ENCODE measurements at places on chromosomes 1 and 21.

GRCh38 chr1:82598337-82598736 is 797.6 kb downstream of the ADGRL2 start:
- no peak for DNase-seq

GRCh38 chr1:61519631-61520030 is 205.3 kb downstream of the TM2D1 start:
- no peak for DNase-seq

GRCh38 chr1:193448682-193449461 is 262.5 kb upstream of the B3GALT2 start:
- DNase-seq = no peak

DNA sequence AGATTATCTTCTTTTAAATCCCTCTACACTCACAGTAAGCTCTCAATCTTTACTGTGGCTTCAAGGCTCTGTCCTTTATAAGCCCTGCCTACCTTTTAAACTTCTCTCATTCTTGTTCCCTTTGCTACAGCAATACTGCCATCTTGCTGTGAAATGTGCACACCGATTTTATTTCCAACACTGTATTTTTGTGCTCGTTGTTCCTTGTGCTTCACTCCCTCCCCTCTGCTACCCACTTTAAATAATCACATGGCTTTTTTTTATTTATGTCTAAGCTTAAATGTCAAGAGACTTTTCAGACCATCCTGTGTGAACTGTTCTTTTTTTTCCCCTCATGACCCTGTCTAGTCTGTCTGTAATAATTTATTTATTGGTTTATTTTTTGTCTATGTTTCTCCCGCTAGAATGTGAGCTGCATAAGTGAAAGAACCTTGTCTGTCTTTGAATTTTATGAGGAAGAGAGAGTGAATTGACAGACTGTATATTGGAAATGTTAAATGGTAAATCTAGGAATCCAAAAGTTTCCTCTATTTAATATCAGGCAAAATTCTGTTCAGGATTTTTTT is 45.7 kb downstream of the ABCD3 start:
- DNase-seq = no peak

DNA sequence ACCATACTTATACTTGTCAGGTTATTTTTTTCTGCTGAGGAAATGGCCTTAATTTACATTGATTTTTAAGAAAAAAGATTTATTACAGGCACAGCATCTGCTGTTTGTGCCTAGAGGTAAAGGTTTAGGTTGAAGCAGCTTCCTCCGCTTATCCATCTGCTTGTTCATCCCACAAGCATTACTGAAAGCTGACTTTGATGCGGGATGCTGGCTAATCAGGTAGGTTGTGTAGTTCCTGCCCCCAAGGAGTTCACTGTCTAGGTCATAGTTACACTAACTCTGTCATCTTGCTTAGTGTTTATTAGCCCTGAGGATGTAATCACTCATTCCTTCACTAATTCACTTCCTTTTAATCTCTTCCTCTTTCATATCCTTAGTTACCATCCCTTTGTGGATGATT is 377.7 kb upstream of the KAZN start:
- DNase-seq = no peak

DNA sequence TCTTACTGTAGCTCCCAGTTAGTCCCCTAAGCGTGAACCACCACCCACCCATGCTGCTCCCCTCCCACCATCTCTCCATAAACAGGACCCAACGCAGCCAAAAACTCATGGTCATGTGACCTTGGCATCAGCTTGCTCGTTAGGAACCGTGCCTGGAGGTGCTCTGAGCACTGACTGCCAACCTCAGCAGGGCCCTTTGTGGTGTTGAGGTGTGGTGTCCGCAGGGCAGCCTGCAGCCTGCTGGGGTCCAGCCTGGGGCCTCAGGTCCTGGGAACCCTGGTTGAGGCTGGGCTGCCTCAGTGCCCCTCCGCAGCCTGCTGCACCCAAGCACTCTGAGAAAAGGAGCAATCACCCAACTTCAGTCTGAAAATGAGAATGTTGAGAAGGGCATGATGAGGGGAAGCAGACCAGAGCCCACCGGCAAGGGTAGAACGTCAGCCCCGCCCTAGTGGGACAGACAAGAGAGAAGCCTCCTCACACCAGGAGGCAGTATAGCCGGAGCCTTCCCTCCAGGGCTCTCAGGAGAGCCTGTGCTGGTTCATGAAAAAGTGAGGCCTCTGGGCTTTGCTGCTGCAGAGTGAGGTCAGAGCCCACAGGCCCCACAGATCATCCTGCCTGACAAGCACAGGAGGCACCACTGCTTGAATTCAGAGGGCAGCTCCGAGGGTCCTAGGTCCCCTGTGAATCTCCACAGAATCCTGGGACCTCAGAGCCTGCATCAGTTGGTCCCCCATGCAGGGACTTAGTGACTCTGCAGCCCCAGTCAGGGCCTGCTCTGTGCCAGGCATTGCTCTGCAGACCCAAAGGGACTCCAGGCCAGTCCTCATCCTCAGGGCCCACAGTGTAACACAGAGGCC is 4.9 kb upstream of the COL6A2 start:
- no peak for DNase-seq

GRCh38 chr1:107976836-107977235 is 11.9 kb upstream of the VAV3 start:
- DNase-seq = no peak

DNA sequence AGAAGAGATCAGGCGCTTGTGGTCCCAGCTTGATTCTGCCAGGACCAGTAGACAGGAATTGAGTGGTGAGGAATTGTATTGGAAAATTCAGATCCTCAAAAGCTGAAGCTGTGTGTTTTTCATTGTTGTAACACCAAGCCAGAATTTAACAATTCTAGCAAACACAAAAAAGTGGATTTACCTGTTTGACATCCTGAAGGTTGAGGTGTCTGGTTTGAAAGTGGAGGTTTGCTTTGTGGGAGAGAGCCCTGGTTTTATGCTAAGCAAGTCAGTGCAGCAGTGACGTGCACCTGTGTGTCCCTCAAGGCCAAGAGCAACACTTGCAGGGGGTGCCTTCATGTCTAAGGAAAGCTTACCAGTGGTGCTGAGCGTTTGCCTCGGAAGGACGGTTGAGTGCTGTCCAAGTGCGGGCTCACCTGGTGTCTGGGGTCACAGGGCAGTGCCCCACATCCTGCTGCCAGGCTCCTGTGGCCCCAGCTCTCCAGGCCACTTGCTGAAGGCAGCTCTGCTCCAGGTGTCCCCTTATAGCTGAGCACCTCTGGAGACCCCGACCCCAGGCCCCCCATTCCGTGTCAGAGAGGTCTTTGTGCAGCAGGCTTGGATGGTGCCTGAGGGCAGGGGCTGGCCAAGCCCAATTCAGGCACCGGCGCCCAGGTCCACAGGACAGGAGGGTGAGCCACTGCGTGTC is 27.7 kb downstream of the PCNT start:
- DNase-seq = no peak

DNA sequence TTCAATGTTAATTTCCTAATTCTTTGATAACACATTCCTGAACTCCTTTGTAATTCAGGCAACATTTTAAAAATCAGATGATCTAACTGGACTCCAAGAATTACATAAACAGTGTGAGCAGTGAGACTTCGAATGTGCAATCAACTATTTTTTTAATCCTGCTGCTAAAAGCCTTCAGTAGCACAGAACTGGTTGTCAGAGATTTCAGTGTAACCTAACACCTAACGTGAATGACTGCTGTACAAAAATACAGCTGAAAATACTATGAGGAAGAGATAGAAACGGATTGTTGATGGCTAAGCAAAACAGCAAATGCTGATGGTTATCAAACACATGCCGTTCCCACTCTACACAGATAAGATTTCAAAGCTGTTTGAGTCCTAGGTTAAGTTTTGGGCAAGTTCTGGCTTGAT is 46.1 kb downstream of the APP start:
- DNase-seq = no peak

DNA sequence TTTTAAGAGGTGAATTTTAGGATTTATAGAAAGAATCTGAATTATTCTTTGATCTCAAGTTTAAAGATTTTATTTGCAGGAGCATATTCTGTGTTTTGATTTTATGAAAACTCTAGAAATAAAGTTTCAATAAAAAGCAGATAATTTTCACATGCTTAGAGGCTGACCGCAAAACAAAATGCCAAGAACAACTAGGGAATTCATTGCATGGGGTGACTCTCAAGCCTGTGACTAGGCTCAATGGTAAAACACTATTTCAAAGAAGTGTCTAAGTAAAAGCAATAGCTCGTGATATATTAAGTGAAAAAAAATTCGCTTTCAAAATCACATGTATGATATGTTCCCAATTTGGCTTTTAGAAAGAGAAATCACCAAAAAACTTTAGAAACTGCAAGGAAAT is 49.6 kb downstream of the RPL5 start:
- no peak for DNase-seq

DNA sequence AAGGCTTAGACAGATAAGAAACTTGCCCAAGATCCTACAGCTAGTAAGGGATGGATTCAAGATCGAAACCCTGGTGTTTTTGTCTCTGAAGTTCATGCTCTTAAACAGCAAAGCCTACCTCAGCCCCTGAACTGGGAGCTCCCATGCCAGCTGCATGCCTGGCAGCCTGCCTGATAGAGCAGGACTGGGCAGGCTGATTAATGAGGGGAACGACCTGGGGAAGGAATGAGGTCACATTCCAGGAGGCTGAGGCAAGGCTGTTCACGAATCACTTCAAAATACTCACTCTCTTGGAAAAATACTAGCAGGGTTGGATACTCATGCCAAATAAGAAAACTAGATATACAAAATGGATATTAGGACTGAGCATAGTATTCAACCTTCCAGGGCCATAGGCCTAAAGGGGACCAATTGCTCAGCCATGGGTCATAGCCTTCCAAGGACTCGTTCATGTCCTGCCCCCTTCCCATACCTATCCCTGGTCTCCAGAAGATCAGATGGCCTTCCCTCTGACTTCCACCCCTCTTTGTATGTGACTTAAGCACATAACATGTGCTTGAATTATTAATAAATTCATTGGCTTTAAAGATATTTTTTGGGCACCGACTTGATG is 15.6 kb upstream of the TACSTD2 start:
- DNase-seq = no peak

- no peak for DNase-seq
These were observed 19.7 kb upstream of the RNU1-4 start for GRCh38 chr1:16720351-16721223.

GRCh38 chr1:204151552-204152309 is at the start of gene ETNK2:
Gene ETNK2, minus strand, starts transcription at chr1:204152044. Its CDS starts 192 bp downstream, at chr1:204151852.
- peak; percentile 59 for DNase-seq

DNA sequence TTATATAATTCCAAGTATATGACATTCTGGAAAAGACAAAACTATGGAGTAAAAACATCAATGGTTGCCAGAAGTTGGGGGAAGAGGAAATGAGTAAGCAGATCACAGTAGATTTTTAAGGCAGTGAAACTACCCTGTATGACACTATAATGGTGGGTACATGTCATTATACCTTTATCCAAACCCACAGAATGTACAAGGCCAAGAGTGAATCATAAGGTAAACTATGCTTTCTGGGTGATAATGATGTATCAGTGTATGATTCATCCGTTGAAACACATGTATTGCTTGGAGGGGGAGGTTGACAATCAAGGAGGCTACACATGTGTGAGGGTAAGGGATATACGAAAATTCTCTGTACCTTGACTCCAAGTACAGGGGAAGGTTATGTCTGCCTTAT is 862.7 kb downstream of the PLA2G4A start:
- DNase-seq = no peak

DNA sequence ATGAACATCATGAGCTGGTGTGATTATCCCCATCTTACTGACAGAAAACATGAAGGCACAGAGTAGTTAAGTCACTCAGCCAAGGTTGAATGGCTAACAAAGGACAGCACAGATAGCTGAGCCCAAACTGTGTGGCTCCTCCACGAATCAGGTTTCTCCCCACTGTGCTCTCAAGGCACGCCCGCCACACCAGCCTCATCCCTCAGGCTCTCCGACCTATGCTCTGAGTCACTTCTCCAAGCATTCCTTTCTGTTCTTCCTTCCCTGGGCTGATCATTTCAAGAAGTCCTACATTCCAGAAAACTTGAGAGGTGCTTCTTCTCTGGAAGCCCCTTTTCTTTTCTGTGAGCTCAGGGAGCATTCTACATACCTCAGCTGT is 25.3 kb upstream of the SDC3 start:
- no peak for DNase-seq

- DNase-seq = no peak
These were observed 107.8 kb downstream of the NGF start for GRCh38 chr1:115230281-115230680.

GRCh38 chr1:114081437-114082303 is 72.0 kb downstream of the SYT6 start:
- no peak for DNase-seq

DNA sequence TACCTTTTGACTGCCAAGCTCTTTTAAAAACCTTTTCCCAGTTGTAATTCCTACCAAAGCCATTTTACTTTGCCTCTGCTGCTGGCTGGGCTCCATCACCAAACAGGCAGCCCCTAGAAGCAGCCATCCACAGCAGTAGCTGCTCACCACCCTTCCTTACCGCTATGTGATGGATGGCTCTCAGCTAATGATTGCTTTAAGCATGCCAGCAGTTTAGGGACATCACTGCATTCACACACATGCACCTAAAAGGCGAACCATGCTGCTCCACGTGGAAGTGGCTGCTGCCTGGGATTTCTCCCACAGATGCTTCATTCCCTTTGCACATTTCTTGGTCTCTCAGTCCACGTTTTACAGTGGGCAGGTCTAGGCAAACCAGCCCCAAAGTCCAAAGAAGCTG is 46.3 kb upstream of the PDE9A start:
- DNase-seq = no peak

DNA sequence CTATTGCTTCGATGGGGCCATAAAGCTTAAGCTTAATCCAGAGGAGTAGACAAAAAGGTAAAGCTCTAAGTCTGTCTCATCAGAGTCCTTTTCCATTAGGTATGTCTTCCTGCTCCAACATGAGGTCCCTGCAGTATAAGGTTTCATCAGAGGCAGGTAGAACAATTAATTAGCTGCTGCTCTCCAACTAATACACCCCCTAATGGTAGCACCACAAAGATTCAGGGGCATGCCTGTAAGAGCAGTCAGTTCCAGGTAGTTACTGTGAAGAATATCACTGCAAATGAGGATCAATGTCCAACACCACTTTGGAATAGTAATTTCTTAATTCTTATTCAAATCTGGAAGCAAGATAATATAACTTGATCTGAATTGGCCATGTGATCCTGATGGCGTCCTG is 160.3 kb upstream of the ESRRG start:
- DNase-seq = no peak

- no peak for DNase-seq
These were observed 26.7 kb upstream of the LDLRAP1 start for GRCh38 chr1:25516686-25517085.
